ENCODE measurements at places on chromosomes 12 and 14.

- DNase-seq: no peak
These were observed 28.4 kb upstream of the MON2 start for GRCh38 chr12:62438098-62438692.

DNA sequence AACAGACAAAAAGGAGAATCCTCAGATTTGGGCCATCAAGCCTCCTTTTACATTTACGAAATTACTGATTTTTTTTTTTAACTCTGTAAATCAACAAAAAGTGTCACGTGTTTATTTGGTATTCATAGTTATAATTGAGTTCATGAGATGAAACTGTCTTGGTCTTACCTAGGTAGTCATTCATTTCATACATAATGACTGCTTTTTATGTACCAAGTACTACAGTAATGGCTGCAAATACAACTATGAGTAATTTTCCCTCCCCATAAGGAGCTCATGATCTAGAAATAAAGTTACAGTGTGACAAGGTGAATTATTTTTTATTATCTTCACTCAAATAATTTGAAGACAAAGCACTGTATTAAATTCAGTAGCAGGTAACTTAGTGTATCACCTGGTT, 6.4 kb upstream of the TBK1 start:
- no peak for DNase-seq

DNA sequence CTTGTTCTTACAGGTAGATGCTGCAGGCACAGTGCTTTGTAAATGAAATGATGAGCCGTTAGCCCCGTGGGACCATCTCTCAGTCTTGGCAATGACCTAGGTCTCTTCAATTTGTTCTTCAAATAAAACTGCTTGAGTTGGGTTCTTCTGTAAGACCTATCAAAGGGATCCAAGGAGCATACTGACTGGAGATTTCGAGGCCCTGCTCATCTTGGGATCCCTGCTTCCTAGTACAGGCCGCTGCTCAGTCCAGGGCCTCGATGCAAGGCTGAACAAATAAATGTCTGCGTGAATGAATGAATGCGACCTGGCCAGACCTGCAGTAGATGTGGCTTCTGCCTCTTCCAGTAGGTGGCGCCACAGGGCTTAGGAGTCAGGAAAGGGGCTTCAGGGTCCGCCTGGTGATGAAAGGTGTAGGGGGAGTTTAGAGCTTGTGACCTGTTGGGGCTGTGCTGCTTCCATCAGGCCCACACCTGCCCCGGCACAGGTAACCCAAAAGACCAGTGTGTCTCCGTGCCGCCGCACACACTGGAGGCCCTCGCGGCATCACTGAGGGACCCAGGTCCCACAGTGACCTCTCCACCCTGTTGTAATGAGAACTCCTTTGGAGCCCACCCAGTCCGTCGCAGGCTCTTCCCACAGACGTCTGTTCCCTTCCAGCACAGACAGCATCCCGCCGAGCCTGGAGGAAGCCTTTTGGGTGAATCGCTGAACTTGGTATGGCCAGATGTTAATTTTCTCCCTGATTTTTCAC, 4.4 kb downstream of the CACNA1C start:
- DNase-seq: no peak

DNA sequence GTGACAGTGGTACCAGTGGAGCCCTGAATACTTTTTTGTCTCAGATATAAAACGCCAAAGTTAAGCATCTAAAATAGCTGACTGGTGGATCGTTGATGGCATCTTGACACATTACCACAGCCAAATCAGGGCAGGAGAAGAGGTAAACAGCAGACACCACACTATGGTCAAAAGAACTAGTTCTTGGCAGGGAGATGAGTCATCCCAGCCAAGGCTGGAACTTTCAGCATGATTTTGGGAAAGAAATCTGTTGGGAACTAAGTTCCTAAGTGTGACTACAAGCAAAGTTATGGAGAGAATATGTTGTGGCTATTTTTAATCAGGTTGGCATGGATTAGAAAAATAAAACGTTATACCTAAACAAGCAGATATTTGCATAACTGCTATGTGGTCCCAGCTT, 36.9 kb downstream of the LGR5 start:
- no peak for DNase-seq

DNA sequence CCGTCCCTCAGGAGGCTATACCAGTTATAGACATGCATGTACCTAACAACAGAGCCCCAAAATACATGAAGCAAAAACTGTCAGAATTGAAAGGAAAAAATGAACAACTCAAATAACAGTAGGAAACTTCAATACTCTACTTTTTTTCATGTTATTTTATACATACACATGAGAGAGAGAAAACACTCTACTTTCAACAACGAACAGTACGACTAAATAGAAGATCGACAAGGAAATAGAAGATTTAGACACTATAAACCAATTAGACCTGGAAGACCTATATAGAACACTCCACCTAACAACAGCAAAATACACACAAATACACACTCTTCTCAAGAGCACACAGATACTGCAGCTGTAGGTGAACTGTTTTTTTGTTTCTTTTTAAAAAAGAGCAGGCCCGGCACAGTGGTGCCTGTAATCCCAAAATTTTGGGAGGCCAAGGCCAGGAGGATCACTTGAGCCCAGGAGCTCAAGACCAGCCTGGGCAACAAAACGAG, 34.7 kb upstream of the PNMA1 start:
- DNase-seq: no peak

GRCh38 chr12:53751336-53752191, at the start of gene CISTR:
CISTR (minus strand) TSS chr12:53751979.
- DNase-seq: no peak
